Vein endothelial cell (primary cell): ENCODE measurements at places on chromosomes 13 and 19. TPM values are rescaled to one million over a fixed set of nuclear protein-coding genes. Genes with fewer than 3 reads are reported as not detected.

Gene RFPL4A
- total RNA-seq, result 2.3 TPM in 1 of 2 replicates, not detected in the other

Gene PSG5
- total RNA-seq, result 0.10 TPM in 1 of 2 replicates, not detected in the other

Gene AMER2
- total RNA-seq, result not detected in 2 replicates

Gene PRR19
- total RNA-seq, result 0.67 and 0.98 TPM in 2 replicates

Gene NUMBL
- total RNA-seq, result 23.5 and 30.2 TPM in 2 replicates

Gene COL5A3
- total RNA-seq, result 0.67 TPM in 1 of 2 replicates, not detected in the other

Gene ZNF345
- total RNA-seq, result 3.3 and 3.8 TPM in 2 replicates

Gene SLC25A41
- total RNA-seq, result 0.33 TPM in 1 of 2 replicates, not detected in the other

Gene ZNF549
- 4.2 and 4.6 TPM in 2 replicates for total RNA-seq

Gene DACT3
- total RNA-seq, result 0.57 and 0.65 TPM in 2 replicates

Gene LCP1
- under 0.01 and 0.10 TPM in 2 replicates for total RNA-seq

Gene FCHO1
- total RNA-seq, result 1.5 and 3.3 TPM in 2 replicates

Gene PSG6
- total RNA-seq, result under 0.01 TPM in 1 of 2 replicates, not detected in the other

Gene CEP89
- total RNA-seq, result 16.3 and 26.9 TPM in 2 replicates

Gene GGN
- 0.29 and 0.65 TPM in 2 replicates for total RNA-seq

Gene C13orf42
- total RNA-seq, result not detected in 2 replicates

Gene SAMD4B
- 64.7 and 68.9 TPM in 2 replicates for total RNA-seq

Gene IGSF23
- 0.29 and 0.65 TPM in 2 replicates for total RNA-seq

Gene ZNF446
- 8.6 and 10.1 TPM in 2 replicates for total RNA-seq

Gene ZNF180
- total RNA-seq, result 10.5 and 11.4 TPM in 2 replicates

Gene IZUMO4
- total RNA-seq, result 0.96 and 2.0 TPM in 2 replicates

Gene GJB2
- total RNA-seq, result not detected in 2 replicates

Gene KLK12
- total RNA-seq, result not detected in 2 replicates

Gene C19orf38
- 0.33 and 0.38 TPM in 2 replicates for total RNA-seq

Gene FBN3
- not detected in 2 replicates for total RNA-seq

Gene ZNF878
- total RNA-seq, result 0.67 TPM in 1 of 2 replicates, not detected in the other
